Stimulated activated naive CD8-positive, alpha-beta T cell treated with anti-CD3 and anti-CD28 coated beads, Interleukin-15, amount 100 ng/mL, for 72 hours (primary cell): ENCODE measurements at places on chromosomes 5 and 9.

DNA sequence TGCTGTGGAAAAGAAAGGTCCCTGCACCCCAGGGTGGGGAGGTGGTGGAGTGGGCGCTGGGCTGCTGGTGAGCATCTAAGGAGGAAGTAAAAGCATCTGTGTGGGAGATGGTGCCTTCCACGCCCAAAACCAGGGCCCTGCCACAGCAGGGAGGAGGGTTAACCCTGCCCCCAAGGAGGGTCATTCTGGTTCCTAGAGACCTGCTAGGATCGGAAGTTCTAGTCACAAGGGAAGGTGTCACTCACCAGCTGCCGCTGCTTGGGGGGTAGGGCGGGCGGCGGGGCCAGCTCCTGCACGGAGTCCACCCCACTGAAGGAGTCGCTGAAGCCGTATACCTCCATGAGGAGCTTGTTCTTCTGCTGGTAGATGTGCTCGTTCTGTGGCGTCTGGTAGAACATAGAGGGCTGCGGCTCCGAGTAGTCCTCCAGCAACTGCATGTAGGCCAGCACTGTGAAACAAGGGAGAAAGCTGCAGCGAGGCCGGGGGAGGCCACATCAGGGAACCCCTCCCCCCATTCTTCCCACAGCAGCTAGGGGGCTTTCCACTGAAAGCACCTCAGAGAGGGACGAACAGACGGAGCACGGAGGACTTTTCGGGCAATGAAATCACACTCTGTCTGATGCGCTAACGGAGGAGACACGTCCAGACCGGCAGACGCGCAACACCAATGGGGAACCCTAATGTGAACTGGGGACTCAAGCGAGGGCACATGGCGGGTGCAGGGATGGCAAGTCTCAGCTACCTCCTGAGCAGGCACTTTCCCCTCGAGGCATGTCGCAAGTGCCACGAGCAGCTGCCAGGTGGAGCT lies 76.4 kb downstream of the PRRT1B start:
- no peak for DNase-seq

GRCh38 chr9:123796618-123797484 lies 133.1 kb downstream of the DENND1A start:
- DNase-seq = no peak

DNA sequence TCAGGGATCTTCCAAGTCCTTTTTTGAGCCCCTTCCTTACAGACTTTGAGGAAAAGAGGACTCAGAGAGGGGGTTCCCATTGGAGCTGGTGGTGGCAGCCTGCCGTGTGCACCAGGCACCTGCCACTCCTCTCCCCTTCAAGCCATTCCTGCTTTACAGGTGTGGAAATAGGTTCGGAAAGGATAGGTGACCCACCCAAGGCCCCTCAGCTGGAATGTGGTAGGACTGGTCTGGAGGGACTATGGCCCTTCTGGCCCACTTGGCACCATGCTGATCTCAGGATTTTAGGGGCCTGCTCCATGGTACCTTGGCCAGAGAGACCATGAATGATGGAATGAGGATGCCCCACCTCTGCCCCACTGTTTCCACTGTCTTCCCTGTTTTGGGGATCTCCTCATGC lies 1.4 kb downstream of the GALNT12 start:
- no peak for DNase-seq

DNA sequence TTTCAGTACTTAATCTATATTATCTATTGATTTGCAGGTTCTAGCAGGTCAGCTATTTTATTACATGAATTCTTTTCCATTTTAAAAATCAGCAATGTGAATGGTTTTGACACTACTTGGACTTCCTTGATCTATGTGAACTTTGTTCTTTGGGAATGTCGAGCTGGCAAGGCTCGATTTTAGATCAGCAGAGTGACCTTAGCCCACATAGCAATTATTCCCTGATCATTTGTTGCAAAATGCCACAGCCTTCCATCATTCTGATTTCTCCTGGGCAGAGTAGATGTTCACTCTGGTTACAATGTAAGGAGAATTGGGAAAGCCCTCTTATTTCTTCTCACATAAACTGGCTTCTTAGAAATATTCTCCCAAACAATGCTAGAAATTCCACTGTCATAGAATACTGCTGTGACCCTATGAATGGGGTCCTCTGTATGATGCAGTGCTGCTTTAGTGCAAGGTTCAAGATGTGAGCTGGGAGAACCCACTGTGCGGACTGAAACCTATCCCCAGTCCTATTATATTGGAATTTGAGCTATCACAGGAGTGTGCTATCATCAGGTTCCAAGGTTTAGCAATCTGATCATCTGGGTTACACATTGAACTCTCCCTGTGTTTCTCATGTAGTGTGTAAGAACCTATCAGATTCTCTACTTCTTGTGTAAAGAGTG lies 15.7 kb upstream of the GDA start:
- no peak for DNase-seq

- DNase-seq = no peak
These were observed 33.3 kb downstream of the FBXL7 start for GRCh38 chr5:15533129-15533893.

DNA sequence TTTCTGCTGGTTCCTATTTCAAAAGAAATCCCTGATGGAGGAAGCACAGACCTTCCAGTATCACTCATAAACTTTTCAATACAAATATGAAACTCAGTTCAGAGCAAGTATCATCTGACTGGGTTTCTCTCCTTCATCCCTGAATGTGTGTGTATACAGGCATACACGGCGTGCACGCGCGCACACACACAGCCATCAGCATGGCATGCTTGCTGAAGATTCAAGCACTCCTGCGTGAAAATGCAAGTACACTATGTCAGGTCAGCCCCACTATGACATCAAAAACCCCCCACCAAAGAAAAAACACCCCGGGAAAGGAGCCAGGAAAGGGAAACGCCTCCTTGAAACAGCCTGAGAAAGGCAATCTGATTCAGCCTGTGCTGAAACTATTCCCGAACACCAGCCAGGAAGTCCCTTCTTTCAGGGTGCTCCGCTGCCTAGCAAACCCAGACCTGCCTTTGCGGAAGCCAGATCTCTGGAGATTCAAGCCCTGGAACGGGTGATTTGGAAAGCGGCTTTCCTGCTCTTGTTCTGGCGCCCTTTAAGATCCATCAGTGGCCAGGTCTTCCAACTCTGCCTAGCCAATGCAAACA lies 831 bp downstream of the KLHL3 start:
- DNase-seq = no peak

- no peak for DNase-seq
These were observed 210.7 kb upstream of the CDH10 start for GRCh38 chr5:24855485-24855884.

DNA sequence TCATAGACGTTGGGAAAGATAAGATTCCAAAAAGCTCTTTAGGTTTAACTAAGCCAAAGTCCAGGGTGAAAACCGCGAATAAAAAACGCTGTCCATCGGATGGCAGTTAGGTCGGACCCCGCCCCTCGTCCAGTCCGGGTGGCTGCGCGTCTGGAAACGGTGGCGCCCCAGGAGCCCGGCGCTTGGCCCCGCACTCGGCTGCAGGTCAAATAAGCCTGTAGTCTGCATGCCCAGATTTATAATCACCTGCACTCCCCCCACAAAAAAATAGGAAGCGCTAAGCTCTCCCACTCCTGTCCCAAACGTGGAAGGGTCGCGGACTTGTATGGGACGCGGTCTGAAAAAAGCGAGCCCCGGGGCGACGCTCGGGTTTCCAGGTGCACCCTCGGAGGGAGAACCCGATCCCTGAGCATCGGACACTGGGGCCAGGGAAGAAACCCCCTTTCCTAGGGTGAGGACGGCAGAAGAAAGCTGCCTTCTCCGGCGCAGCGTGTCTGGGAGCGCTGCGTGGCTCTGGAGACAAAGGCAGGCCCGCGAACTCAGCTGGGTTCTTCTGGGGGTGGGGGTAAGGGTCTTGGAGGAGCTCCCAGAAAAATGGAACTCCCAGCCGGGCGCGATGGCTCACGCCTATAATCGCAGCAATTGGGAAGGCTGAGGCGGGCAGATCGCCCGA lies 923 bp upstream of the ZBTB5 start:
- DNase-seq = no peak

- no peak for DNase-seq
These were observed 236.2 kb upstream of the ADRA1B start for GRCh38 chr5:159680095-159680494.

GRCh38 chr5:126552614-126553013 lies 42.4 kb downstream of the ALDH7A1 start:
- no peak for DNase-seq

- DNase-seq = peak; percentile 9
These were observed 4.4 kb upstream of the MGAT1 start for GRCh38 chr5:180807046-180807445.

DNA sequence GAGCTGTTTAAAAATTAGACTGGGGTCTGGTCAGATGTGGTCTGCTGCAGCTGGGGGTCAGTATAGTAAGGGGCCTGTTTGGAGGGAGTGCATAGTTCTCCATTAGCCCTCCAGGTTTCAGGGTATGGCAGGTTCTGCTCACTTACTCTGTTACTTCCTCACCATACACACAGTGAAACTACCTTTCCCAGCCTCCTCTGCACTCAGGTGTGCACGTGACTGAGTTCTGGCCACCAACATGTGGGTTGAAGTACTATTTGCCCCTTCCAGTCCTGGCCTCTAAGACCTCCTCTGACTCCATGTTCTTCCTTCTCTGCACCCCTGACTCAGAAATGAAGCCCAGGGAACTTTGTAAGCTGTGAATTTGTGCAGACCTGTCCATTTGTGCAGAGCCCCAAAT lies 190.5 kb upstream of the CLINT1 start:
- no peak for DNase-seq

DNA sequence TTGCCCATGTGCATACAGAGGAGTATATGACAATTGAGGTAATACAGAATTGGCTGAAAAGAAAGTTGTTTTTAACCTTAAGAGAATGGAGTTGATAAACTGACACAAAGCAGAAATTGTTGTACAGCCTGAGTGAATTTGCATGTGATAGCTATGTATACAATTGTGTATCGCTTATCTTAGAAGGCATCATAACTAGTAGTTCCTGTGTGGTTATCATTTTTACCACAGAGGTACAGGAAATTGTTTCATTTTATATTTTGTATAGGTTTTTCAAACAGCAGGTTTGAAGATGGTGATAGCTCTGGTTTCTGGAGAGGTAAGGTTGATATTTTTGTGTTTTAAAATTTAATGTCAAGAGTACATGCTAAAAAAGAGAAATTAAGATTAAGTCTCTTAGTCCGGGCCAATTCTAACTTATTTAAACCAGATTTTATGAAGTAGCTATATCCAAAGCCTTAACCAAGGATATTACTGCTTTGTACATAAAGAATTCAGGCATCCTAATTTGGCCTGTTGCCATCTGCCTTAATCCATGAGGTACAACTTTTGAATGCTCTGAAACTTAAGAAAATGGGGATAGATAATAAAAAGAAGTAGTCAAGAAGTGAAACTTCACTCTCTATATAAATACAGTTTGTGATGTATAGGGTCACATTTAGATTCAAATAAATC lies 26.0 kb downstream of the DDX4 start:
- no peak for DNase-seq
